ENCODE measurements at places on chromosomes 13 and 19.

- no peak for DNase-seq
These were observed 1319.2 kb upstream of the SLC10A2 start for GRCh38 chr13:104385404-104385803.

DNA sequence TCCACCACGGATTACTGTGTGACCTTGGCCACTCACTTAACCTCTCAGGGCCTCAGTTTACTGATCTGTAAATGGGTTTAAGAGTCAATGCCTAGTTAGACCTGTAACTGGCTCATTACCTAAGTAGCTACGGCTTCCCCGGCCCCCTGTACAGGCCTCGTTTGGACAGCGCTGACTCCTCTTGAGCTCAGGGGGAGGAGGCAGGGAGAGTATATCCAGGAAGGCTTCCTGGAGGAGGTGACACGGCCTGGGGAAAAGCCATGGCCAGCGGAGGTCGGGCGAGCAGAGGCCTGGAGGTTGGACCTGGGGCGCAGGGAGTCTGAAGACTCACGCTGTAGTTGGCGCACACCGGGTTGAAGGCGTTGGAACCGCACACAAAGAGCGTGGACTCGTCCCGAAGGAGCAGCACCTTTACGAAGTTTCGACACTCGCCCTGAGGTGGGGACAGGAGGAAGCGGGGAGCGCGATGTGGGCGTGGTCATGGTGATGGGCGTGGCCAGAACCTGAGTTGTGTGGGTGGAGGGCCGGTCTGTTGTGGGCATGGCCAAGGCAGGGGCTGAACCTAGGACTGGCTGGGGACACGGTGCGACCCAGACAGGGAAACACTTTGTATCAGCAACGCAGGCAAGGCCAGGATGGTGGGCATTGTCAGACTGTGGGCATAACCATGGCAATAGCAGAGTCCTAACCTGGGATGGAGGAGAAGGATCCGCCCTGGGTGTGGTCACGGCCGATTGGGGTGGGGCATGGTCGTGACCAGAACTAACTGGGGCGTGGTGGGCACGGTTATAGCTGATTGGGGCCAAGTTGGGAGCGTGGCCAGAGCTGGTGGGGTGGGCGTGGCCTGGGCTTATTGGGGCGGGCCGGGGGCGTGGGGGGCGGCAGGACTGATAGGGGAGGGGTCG is 3.6 kb downstream of the SEMA6B start:
- no peak for DNase-seq

GRCh38 chr13:46057256-46058015 is 4.9 kb upstream of the ZC3H13 start:
- no peak for DNase-seq

- DNase-seq: no peak
These were observed 437.3 kb upstream of the ZNF507 start for GRCh38 chr19:31908080-31908479.

DNA sequence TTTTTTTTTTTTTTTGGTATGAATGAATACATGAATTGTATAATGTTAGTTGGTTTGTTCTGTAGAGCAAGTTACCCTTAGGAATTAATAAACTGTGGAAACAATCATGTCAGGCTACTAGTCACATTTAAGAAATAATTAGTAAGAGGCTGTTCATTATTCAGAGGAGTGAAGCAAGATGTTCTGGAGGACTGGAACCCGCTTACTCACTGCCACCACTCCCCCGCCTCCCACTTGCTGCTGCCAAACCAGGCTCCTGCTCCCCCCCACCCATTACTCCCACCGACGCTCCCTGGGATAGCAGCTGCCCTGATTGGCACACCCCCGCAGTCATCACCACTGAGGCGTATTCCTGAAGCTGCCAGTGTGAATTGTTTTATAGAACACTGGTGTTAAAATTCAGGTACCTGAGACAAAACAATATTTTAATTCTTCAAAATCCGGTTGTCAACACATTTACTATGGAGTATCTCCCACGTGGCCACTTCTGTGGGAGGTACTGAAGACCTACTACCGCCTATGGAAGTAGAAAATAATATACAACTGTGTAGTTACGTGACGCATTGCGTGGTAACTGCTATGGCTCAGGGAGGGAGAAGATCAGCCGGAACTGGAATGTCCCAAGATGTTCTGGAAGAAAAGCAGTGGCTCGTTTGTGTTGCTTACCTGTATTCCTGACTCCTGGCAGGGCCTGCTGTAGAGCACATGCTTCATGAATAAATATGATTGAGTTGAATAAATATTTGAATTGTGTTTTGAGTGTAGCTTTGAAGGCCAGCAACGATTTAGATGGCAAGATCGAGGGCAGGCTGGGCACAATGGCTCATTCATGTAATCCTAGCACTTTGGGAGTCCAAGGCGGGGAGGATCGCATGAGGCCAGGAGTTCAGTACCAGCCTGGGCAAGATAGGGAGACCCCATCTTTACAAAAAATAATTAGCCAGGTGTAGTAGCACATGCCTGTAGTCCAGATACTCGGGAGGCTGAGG is 1.7 kb downstream of the DPY19L3 start:
- DNase-seq: no peak

DNA sequence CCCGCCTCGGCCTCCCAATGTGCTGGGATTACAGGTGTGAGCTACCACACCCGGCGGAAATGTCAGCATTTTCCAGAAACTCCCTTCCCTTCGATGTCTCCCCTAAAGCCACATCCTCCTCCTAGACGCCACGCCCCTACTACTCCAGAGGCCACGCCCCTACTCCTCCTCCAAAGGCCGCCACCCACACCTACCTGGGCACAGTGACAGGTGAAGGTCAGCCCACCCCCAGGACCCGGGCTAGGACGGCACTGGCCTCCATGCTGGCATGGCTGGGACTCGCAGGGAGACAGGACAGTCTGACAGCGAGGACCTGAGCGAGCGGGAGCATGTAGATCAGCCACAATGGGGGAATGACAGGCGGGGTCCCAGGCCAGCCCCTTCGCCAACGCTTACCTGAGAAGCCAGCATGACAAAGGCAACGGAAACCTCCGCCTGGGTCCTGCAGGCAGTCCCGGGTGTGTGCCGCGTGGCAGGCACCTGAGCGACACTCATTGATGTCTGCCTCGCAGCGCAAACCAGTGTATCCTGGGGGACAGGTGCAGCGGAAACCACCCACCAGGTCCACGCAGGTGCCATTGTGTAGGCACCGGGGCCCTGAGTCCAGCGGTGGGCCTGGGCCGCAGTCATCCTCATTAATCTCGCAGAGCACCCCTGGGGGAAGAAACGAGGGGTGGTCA is 22.0 kb downstream of the NOTCH3 start:
- no peak for DNase-seq

DNA sequence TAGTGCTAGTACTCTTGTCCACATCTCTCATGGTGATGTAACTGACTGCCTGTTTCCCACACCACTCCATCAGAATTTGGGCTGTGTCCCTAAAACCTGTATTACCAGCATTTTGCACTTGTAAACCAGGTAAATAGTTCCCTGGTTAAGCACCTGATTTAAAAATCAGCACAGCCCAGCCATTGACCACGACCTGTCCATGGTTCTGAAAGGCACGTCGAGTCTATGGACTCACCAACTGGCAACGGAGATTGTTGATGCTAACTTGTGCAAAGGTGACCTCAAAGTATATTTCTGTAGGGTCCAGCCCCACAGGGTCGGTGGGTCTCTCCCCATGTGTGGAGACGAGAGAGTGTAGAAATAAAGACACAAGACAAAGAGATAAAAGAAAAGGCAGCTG is 46.7 kb upstream of the ZNF835 start:
- DNase-seq: no peak

DNA sequence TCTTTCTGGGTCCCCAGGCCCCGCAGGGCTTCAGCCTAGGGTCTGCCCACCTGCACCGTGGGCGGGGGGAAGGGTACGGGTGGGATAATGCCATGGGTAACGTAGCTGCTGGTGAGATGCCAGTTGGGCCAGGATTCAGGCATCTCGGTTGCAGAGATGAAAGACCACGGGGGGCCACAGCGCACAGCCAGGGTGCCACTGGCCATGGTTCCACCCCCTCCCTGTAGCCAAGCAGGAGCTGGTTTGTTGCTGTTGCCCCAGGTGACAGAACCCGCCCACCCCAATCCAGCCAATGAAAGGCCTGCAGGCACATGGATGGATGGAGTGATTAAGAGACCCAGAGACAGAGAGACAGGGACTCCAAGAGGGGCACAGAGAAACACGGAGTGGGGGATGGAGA is 1.0 kb upstream of the CGB7 start:
- DNase-seq: no peak

- DNase-seq: no peak
These were observed 1.8 kb upstream of the OXGR1 start for GRCh38 chr13:96996107-96996506.

Data from large intestine (tissue), 12 donors.